ENCODE measurements at places on chromosomes 3 and 15. TPM values are rescaled to one million over a fixed set of nuclear protein-coding genes. Genes with fewer than 3 reads are reported as not detected.

Gene ANKRD63
- polyA plus RNA-seq = not detected

Gene SLC12A8
- polyA plus RNA-seq = not detected

DNA sequence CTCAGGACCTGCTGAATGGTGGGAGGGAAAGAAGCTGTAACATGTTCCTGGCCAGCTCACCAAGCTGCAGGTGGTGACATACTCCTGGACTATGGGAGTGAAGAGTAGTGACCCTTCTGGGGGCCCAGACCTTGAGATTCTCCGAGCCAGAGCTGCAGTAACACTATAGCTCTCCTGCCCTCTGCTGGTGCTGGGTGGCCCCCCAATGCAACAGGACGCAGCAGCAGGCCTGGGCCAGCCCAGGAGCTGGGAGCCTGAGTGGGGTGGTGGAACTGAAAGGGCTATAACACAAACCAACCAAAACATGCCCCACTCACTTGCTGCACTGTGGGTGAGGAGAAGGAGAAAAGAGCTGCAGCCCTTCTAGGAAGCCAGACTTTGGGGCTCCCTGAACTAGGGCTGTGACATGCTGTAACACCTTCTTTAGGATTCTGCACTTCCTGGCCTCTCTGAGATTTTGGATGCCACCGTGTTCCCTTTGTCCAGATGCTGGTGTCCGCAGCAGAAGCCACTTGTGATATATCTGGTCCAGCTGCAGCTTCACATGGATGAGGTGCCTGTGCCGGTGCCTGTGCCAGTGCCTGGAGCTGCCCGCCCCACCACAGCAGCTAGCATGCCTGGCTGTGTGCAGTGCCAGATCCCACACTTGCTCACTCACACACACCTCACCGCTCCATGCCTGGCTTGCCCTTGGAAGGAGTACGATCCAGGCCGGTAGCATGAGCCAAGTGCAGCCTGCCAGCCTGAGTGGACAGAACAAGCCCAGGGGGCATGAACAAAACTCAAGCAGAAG is 636.8 kb upstream of the KCNMB2 start:
- no peak for DNase-seq

DNA sequence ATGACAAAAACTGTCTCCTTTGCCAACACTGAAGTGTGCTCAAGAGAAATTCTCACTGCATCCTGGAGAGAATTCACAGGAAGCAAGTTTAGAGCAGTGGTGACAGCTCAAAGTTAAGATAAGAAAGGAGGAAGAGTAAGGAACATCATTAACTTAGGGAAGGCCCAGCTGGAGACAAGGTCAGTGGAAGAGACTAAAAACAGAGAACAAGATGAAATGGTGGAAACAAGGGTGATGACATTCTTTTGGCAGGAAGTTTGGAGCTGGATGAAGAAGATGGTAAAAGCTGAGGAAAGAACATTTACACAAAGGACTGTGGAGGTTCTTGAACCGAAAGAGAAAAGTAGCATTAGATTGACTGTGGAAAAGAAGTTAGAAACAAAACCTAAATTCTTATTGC is 6.7 kb upstream of the SUCLG2 start:
- no peak for DNase-seq

All from naive B cell (primary cell).